Stomach (tissue), 19 donors: ENCODE measurements at places on chromosomes 1 and 21.

- no peak for DNase-seq
- H3K4me1 ChIP-seq = no peaks in the 10 kb centered on the region
- H3K36me3 ChIP-seq = peaks cover 4% of the 10 kb centered on the region
- no peak overlapping the region for H3K27ac ChIP-seq
- no peaks in the 10 kb centered on the region for H3K27me3 ChIP-seq
These were observed 8.5 kb upstream of the PRDM15 start for GRCh38 chr21:41887667-41888066.

- no peaks in the 10 kb centered on the region for H3K36me3 ChIP-seq
- no peak overlapping the region for H3K4me3 ChIP-seq
- no peak for DNase-seq
- no peaks in the 10 kb centered on the region for H3K27me3 ChIP-seq
- no peaks in the 10 kb centered on the region for H3K4me1 ChIP-seq
These were observed 114.4 kb downstream of the CNIH3 start for GRCh38 chr1:224730540-224730939.

DNA sequence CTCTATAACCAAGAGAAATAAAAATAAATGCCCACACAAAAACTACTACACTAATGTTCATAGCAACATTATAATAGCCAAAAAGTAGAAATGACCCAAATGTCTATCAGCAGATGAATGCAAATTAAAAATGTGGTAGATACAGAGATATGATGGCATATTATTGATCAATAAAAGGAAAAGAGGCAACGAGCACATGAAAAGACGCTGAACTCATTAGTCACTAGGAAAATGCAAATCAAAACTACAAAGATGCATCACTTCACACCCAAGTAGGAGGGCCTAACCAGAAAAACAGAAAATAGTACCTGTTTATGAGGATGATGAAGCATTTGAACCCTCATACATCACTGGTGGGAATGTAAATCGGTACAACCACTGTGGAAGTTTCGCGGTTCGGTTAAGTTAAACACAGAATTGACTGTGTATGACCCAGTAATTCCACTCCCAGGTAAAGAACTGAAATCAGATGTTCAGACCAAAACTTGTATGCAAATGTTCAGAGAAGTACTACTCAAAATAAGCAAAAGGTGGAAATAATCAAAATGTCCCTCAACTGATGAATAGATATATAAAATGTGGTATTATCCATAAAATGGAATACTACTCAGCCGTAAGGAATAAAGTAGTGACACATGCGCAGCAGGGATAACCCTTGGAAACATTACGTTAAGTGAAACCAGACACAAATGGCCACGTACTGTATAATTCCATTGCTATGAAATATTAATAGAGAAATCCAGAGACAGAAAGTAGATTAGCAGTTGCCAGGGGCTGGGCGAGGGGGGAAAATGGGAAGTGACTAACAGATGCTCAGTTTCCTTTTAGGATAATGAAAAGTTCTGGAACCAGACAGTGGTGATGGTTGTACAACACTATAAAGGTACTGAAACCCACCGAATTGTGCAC is 3.1 kb downstream of the USP48 start:
- peak overlapping the region; percentile 99 for H3K27ac ChIP-seq
- no peaks in the 10 kb centered on the region for H3K27me3 ChIP-seq
- no peak for DNase-seq
- H3K4me3 ChIP-seq = peak overlapping the region; percentile 100
- no peaks in the 10 kb centered on the region for H3K36me3 ChIP-seq

DNA sequence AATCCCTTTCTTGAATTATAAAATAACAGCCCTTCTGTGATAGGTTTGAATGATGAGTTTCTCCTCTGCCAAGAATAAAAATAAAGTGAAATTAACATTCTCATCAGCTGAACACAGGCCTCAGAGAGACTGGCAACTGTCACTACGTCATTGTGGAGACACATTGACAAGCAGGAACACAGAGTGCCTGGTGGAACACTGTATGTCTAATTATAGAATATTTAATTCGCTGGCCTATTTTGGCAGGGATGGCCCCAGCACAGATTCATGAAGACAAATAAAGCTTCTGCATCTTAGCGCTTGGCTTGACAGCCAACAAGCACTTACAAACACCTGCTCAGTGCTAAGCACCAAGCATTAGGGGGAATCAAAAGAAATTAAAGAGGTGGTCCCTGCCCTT is 52.0 kb upstream of the SMYD2 start:
- H3K27ac ChIP-seq = no peak overlapping the region
- no peaks in the 10 kb centered on the region for H3K36me3 ChIP-seq
- H3K4me1 ChIP-seq = peaks cover 5% of the 10 kb centered on the region
- peaks cover 4% of the 10 kb centered on the region for H3K27me3 ChIP-seq
- no peak for DNase-seq

GRCh38 chr1:100543640-100544039 is 5.7 kb downstream of the GPR88 start:
- peak; percentile 22 for DNase-seq
- H3K4me3 ChIP-seq = no peak overlapping the region
- H3K4me1 ChIP-seq = peaks cover 17% of the 10 kb centered on the region

DNA sequence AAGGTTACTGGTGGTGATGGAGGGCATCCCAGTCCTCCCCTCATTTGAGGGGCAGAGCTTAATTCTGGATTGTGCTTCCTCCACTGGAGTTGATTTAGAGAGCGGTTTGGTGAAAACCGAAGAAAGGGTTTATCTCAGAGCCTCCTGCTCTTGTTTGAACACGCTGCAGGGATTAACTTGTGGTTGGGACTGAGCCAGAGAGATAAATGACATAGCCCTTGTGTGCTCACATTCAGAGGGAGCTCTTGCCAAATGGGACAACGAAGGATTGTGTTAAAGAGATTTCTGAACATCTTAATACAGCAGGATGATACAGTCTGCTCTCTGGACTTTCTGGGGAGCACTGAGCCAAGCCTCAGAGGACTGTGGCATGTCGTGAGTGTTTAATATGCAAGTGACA is 308.2 kb downstream of the DISC1 start:
- no peak overlapping the region for H3K27ac ChIP-seq
- DNase-seq = peak; percentile 82
- peaks cover 22% of the 10 kb centered on the region for H3K27me3 ChIP-seq
- peaks cover 34% of the 10 kb centered on the region for H3K4me1 ChIP-seq

GRCh38 chr1:108661030-108661609 is at the start of gene HENMT1:
TSS of gene HENMT1 (minus strand) at chr1:108661093. CDS start at chr1:108659884, 1,209 bp downstream.
- H3K36me3 ChIP-seq = no peaks in the 10 kb centered on the region
- peaks cover 7% of the 10 kb centered on the region for H3K4me1 ChIP-seq
- DNase-seq = peak; percentile 57
- H3K27ac ChIP-seq = peak within 1 kb of the TSS; percentile 87
- H3K4me3 ChIP-seq = peak within 1 kb of the TSS; percentile 56
